H1 (cell line): ENCODE measurements at places on chromosomes 3 and 15. TPM values are rescaled to one million over a fixed set of nuclear protein-coding genes. Genes with fewer than 3 reads are reported as not detected.
A peak's percentile ranks its signal among the peaks of the same experiment; 100 is the strongest.

FBXO40 gene
- total RNA-seq, result 0.06 TPM in 1 of 2 replicates, not detected in the other

- peaks cover 23% of the 10 kb centered on the region for H3K4me1 ChIP-seq
- H3K27ac ChIP-seq, result no peak overlapping the region
- peak; percentile 93 for DNase-seq
- no peaks in the 10 kb centered on the region for H3K36me3 ChIP-seq
- peaks cover 18% of the 10 kb centered on the region for H3K27me3 ChIP-seq
- no peak overlapping the region for H3K4me3 ChIP-seq
These were observed 70.4 kb downstream of the KLF13 start for GRCh38 chr15:31396881-31397560.

- H3K4me1 ChIP-seq, result peaks cover 5% of the 10 kb centered on the region; the same call in 1 of the 2 replicates
- no peak overlapping the region for H3K4me3 ChIP-seq
- no peaks in the 10 kb centered on the region for H3K36me3 ChIP-seq
- no peak for DNase-seq
- no peak overlapping the region for H3K27ac ChIP-seq
These were observed 72.1 kb downstream of the TLE3 start for GRCh38 chr15:70025413-70026296.

DNA sequence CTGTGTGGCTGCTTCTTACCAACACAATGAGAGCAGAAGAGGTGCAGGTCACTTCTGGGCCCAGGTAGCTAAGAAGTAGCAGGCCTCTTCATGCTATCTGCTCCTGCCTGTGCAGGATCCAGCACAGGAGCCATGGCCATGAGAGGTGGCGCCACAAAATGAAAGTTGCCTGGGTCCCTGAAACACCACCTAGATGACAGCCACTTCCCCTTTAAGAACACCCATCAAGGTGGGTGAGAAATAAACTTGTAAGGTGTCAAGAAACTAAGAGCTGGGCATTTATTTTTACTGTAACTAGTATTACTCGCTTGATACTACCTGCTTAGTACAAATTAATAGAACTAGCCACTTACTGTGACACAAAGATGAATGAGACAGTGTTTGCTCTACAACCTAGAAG, 484.6 kb upstream of the TBL1XR1 start:
- H3K4me3 ChIP-seq, result no peak overlapping the region
- no peaks in the 10 kb centered on the region for H3K4me1 ChIP-seq
- DNase-seq, result no peak
- no peaks in the 10 kb centered on the region for H3K27me3 ChIP-seq
- no peaks in the 10 kb centered on the region for H3K36me3 ChIP-seq

DNA sequence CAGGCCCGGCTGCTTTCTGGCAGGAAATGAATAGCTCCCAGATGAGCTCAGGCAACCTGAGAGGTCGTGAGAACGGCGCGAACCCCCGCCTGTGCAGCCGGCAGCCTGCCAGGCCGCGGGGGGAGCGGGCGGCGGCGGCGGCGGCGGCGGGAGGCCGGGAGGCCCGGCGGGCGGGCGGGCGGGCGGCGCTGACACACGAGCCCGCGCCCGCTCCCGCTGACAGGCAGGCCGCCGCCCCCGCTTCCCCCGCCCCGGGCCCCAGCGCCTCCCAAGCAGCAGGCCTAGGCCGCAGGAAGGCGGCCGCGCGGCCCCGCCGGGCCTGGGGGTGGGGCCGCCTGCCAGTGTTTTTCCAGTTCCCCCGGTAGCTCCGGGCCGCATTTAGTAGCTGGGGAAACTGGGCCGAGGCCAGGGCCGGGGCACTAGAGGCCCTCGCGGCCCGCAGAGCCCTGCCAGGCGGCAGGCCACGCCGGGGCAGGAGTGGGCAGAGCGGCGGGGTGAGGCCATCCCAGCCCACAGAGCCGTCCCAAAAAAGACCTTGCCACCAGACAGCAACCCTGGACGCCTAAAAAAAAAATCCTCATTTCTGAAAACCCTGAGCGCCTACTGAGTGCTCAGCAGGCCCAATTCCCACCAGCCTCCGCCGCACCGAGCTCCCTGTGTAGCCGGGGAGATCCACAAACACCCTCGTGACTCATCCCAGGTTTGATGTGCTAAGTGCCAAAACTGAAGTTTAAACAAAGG, 5.6 kb downstream of the HES1 start:
- H3K4me3 ChIP-seq, result peak overlapping the region; percentile 39
- no peaks in the 10 kb centered on the region for H3K36me3 ChIP-seq
- H3K27me3 ChIP-seq, result peaks cover 11% of the 10 kb centered on the region; the same call in 1 of the 2 replicates
- H3K27ac ChIP-seq, result peak overlapping the region; percentile 66; the same call in 1 of the 2 replicates

DNA sequence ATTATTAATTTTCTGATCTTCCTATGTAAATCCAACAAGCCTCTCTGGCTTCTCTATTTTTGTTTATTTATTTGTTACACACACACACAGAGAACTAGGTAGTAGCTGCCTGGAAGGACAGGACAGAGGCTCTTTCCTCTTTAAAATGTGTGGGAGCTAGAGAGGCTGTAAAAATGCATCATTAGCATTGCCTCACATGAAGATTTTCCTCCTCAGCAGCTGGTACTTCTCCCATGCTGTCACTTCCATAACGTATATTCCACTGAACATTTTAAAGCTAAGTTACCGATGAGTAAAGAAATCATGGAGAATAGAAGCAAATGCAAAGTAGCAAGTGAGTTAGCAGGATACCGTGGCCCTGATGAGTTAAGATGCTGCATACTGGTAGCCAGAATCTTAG, 63.9 kb downstream of the IMPG2 start:
- no peak overlapping the region for H3K27ac ChIP-seq
- peaks cover 2% of the 10 kb centered on the region for H3K4me1 ChIP-seq
- H3K27me3 ChIP-seq, result no peaks in the 10 kb centered on the region
- DNase-seq, result no peak

ALDH1A2 gene
- 0.24 and 0.31 TPM in 2 replicates for total RNA-seq

LTF gene
- total RNA-seq, result 0.80 and 0.99 TPM in 2 replicates

DNA sequence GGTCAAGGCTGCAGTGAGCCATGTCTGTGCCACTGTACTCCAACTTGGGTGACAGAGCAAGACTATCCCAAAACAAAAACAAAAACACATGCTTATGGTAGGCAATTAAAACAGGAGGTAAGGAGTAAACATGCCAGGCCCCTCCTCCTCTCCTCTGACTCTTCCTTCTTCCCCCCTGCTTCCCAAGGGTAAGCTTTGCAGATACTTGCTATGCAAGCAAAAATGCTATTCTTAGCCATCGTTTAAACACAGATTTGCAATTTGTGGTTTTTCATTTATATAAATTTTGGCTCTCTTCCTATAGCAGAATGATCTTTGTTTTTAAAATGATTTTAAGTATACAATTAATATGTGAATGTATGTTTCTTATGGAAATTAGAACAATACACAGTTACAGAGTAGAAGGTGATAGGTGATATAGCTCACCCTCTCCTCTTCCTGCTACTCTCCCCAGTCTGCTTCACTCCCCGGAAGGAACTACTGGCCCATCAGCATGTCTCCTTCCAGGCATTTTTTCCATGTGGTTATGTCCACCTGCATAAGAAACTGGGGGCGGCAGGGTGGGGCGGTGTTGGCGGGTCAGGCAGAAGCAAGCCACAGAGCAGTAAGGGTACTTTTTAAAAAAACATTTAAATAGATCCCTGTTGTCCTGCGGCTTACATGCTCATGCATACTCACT, 42.1 kb downstream of the IGF1R start:
- DNase-seq, result no peak
- no peak overlapping the region for H3K27ac ChIP-seq
- no peak overlapping the region for H3K4me3 ChIP-seq
- H3K27me3 ChIP-seq, result no peaks in the 10 kb centered on the region; the same call in 1 of the 2 replicates
- H3K4me1 ChIP-seq, result peaks cover 40% of the 10 kb centered on the region

- H3K36me3 ChIP-seq, result peaks cover 26% of the 10 kb centered on the region
- no peak overlapping the region for H3K27ac ChIP-seq
- H3K4me3 ChIP-seq, result no peak overlapping the region
- no peaks in the 10 kb centered on the region for H3K27me3 ChIP-seq
These were observed 15.5 kb downstream of the SRPRB start for GRCh38 chr3:133820889-133821675.

DNA sequence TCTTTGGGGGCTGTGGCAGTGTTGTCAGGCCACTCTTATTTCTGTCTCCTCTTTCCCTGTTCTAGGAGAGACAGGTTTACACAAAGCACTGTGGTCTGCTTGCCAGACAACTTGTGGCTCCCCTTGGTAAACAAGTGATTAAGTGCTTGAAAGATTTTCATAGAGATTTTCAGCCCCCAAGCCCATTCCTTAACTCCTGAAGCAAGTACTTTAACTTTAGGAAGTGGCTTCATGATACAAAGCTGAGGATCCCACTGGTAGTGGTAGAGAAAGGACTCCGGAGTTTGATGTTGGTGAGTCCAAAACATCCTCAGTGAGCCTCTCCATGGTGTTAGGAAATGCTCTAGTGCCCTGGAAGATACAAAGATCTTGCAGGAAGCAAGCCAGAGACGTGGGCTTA, 12.0 kb downstream of the ZBTB38 start:
- no peak for DNase-seq
- peaks cover 4% of the 10 kb centered on the region; the same call in 1 of the 2 replicates for H3K4me1 ChIP-seq
- H3K27me3 ChIP-seq, result no peaks in the 10 kb centered on the region
- H3K4me3 ChIP-seq, result no peak overlapping the region
- H3K27ac ChIP-seq, result no peak overlapping the region
- no peaks in the 10 kb centered on the region for H3K36me3 ChIP-seq

DNA sequence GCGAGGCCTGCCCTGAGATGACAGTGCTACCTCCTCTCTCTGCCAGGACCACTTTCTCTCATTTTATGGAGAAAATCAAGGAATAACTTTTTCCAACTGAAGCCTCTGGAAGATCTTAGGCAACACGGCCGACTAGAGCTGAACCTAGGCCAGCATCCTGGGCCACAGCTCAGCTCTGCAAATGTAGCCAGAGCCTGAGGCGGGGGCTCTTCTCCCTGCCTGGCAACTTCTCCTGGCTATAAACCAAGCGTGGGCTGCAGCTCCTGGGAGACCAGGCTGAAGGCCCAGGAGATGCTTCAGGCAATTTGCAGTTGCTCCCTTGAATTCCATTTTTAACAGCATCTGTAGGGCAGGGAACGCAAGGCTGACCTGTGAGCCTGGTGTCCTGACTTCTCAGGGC, 74.9 kb downstream of the CEMIP start:
- no peak for DNase-seq
- no peak overlapping the region for H3K27ac ChIP-seq
- H3K4me1 ChIP-seq, result no peaks in the 10 kb centered on the region
- no peak overlapping the region for H3K4me3 ChIP-seq
- no peaks in the 10 kb centered on the region for H3K27me3 ChIP-seq
- H3K36me3 ChIP-seq, result no peaks in the 10 kb centered on the region

SLC6A1 gene
- 0.30 and 0.31 TPM in 2 replicates for total RNA-seq

- no peaks in the 10 kb centered on the region for H3K36me3 ChIP-seq
- no peaks in the 10 kb centered on the region for H3K4me1 ChIP-seq
- no peak for DNase-seq
- no peak overlapping the region for H3K27ac ChIP-seq
- no peaks in the 10 kb centered on the region for H3K27me3 ChIP-seq
These were observed 67.5 kb downstream of the TFG start for GRCh38 chr3:100776746-100777145.

- peaks cover 15% of the 10 kb centered on the region for H3K4me1 ChIP-seq
- H3K4me3 ChIP-seq, result no peak overlapping the region
- H3K27me3 ChIP-seq, result no peaks in the 10 kb centered on the region
- no peak for DNase-seq
- no peak overlapping the region for H3K27ac ChIP-seq
- no peaks in the 10 kb centered on the region for H3K36me3 ChIP-seq
These were observed 40.0 kb downstream of the PAQR5 start for GRCh38 chr15:69338535-69339213.

GRCh38 chr3:101518421-101518871, 5.4 kb upstream of the SENP7 start:
- no peak for DNase-seq
- H3K36me3 ChIP-seq, result no peaks in the 10 kb centered on the region
- H3K4me3 ChIP-seq, result no peak overlapping the region

FRMD4B gene
- 5.4 and 7.2 TPM in 2 replicates for total RNA-seq

LRRK1 gene
- 3.4 and 3.6 TPM in 2 replicates for total RNA-seq

- no peaks in the 10 kb centered on the region for H3K4me1 ChIP-seq
- H3K27ac ChIP-seq, result no peak overlapping the region
- no peaks in the 10 kb centered on the region for H3K36me3 ChIP-seq
- no peaks in the 10 kb centered on the region for H3K27me3 ChIP-seq
- DNase-seq, result no peak
These were observed 710.0 kb downstream of the OTOL1 start for GRCh38 chr3:162206648-162207047.

GRCh38 chr3:13045904-13046568, 27.2 kb downstream of the IQSEC1 start:
- no peaks in the 10 kb centered on the region for H3K36me3 ChIP-seq
- H3K4me3 ChIP-seq, result no peak overlapping the region
- no peaks in the 10 kb centered on the region for H3K4me1 ChIP-seq
- 0 out of 2 replicates have a peak, but pooled peaks cover 2% of the 10 kb centered on the region for H3K27me3 ChIP-seq
- DNase-seq, result no peak

- DNase-seq, result no peak
- H3K36me3 ChIP-seq, result peaks cover 4% of the 10 kb centered on the region; the same call in 1 of the 2 replicates
- no peak overlapping the region for H3K27ac ChIP-seq
- H3K4me3 ChIP-seq, result no peak overlapping the region
- peaks cover 5% of the 10 kb centered on the region; the same call in 1 of the 2 replicates for H3K4me1 ChIP-seq
These were observed 77.4 kb downstream of the FLNB start for GRCh38 chr3:58085616-58086015.

FANCD2 gene
- total RNA-seq, result 74.0 and 77.8 TPM in 2 replicates

CPA3 gene
- total RNA-seq, result not detected in 2 replicates
